ENCODE measurements at places on chromosomes 12 and 14. TPM values are rescaled to one million over a fixed set of nuclear protein-coding genes. Genes with fewer than 3 reads are reported as not detected.

The FGF6 gene
- not detected for total RNA-seq

The TOMM20L gene
- total RNA-seq = 0.79 TPM

The CIROP gene
- total RNA-seq = not detected

The CLEC1A gene
- 0.64 TPM for total RNA-seq

The AKAP5 gene
- total RNA-seq = 11.9 TPM

Measured in left colon (tissue), 2 donors.